ENCODE measurements at places on chromosomes 4 and X. TPM values are rescaled to one million over a fixed set of nuclear protein-coding genes. Genes with fewer than 3 reads are reported as not detected.

ERAS gene
- total RNA-seq: not detected

RAI2 gene
- 4.7 TPM for total RNA-seq

ALB gene
- 0.32 TPM for total RNA-seq

EVC2 gene
- total RNA-seq: 9.8 TPM

MAGED4 gene
- 2.4 TPM for total RNA-seq

AFP gene
- total RNA-seq: not detected

TMPRSS11F gene
- total RNA-seq: not detected

PAGE4 gene
- total RNA-seq: 13.3 TPM

DNA sequence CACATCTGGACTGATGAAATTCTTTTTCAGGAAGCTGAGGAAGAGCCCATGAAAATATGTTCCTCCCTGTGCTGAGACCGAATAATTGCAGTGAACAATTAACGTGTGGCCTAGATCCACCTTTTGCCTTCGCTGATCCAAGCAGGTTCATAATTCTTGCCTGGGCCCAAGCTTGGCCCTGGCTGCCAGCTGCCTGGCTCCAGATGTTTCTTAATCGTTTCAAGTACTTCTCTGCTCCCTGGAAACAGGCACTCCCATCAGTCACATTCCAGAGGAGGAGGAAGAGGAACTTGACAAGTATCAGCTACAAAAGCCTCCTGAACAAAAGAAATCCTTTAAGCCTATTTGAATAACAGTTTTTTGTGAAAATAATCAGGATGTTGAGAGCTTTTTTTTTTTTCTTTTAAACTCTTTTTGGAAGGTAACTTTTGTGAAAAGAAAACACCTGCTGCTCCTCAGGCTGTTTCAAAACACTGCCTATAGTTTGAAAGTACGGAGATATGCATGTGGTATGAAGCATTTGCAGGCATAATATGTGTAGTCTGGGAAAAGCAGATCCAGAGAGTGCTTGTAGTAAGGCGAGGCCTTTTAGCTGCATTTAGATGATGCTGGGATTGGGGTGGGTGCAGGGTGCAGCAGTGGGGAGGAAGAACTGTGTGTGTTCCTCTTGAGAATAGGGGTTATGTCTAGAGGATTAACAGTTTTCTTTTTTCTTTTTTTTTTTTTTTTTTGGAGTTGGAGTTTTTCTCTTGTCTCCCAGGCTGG lies 154.4 kb downstream of the PTTG2 start:
- no peak for DNase-seq

- DNase-seq: no peak
Measured at GRCh38 chr4:153798420-153798819, 9.5 kb upstream of the SFRP2 start.

DNA sequence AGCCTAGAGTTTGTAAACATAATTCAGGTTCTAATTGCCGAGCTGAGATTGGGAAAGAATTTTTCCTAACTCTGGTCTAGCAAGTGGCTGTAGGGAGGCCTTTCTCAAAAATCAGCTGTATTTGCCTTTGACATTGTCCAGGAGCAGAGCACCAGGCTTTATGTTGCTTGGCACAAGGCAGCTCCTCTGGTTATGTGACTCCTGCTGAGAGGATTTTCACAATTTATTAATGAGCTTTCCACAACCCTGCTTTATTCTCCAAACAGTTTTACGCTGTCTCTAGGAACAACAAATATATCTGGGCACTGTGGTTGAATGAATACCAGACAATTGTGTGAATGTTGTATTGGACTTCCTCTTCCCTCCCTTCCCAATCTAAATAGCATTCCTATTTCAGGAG lies 14.9 kb downstream of the LSM6 start:
- no peak for DNase-seq

GRCh38 chr4:10582059-10582686 lies 102.4 kb downstream of the CLNK start:
- no peak for DNase-seq

DNA sequence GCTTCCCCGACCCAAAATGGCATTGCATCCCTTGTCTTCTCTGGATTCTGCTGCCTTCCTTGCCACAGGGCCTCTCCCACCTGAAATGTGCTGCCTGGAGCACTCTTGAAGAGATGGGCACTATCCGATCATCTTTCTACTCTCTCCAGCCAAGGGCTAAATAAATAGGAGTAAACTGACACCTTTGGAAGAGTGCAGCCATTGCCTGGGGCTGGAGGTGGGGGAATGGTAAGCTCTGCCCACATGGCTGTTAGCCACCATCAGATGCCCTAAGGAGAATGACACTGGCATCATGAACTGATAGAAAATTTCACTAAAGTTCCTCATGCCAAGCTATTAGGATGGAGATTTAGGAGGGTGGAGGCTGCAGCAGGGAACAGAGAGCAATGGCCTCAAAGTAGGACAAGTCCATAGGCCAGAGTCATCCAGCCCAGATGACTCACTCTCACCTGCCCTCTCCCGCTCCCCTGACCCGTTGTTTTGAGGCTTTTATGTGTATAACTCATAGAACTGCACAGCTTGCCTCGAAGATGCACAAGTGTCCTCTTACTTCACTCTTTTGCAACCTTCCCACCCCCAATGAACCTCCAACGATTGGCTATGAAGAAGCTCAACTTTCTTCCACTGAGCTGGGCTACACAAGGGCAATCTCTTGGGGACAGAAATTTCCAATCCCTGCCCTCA lies 822 bp upstream of the PFKFB1 start:
- no peak for DNase-seq

DNA sequence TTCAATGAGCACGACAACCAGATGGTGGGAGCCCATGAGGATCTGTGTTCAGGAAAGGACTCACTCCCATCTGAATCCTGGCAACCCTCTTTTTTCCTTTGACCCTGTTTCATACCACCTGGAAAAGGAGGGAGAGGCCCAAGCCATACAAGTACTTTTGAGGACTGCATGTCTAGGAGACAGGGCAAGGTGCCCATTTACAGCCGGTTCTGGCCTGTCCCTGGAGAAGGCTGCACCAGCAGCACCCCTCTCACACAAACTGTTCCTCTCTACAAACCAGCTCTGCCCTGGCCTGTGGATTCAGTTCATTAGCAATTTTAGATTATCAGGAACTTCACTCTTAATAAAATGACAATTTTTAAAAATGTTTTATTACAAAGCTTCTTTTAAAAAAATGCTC lies 57.5 kb downstream of the HADH start:
- no peak for DNase-seq

DNA sequence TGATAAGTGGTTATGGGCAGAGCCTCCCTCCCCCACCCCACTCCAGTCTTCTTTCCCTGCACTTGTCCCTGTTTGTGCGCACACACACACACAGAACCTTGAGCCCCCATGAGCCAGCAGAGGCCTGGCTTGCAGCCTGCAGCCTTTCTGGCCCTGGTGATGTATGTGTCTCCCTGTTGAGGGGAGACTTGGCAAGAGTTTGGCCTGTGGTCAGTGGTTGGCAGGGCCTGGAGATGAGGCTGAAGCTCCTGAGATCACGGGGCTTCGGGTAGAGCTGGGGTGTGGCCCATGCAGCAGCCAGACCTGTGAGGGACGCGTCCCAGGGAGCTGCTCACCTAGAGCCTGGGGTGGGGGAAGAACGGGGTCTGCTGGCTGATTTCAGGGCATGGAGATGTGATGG lies 2.3 kb downstream of the GPR173 start:
- no peak for DNase-seq

- DNase-seq: no peak
Measured at GRCh38 chr4:11470438-11471045, 41.8 kb upstream of the HS3ST1 start.

DNA sequence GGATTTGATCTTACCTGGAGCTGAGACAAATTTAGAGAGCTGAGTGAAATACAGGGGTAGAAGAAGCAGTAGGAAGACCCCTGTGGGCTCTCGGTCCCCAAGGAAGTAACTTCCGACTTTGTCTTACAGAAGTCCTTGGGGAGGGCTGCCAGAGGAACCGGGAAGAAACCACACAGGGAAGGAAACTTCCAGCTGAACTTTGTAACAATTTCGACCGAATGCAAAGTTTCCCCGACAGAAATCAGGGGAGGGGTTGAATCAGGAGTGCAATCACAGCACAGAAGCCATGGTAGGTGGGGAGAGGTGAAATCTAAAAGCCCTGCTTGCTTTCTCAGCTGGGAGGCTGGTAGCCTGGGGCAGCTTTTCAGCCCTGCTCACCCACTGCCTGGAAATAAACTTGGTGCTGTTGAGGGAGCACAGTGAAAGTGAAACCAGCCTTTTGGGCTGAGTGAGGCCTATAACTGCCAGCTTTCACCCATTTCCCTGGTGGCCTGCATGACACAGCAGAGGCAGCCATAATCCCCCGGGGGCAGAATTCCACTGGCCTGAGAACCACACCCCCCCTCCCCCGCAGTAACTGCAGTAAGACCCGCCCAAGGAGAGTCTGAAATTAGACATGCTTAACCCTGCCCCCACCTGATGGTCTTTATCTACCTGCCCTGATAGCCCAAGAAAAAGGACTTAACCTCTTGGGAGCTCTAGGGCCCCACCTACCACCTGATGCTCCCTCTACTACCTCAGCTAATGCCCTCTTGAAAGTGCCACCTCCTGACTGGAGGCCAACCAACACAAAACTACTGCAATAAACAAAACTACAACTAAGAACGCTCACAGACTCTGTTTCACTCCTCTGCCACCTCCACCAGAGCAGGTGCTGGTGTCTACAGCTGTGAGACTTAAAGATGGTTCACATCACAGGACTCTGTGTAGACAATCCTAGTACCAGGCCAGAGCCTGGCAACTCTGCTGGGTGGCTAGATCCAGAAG lies 248.2 kb downstream of the PARM1 start:
- no peak for DNase-seq

DNA sequence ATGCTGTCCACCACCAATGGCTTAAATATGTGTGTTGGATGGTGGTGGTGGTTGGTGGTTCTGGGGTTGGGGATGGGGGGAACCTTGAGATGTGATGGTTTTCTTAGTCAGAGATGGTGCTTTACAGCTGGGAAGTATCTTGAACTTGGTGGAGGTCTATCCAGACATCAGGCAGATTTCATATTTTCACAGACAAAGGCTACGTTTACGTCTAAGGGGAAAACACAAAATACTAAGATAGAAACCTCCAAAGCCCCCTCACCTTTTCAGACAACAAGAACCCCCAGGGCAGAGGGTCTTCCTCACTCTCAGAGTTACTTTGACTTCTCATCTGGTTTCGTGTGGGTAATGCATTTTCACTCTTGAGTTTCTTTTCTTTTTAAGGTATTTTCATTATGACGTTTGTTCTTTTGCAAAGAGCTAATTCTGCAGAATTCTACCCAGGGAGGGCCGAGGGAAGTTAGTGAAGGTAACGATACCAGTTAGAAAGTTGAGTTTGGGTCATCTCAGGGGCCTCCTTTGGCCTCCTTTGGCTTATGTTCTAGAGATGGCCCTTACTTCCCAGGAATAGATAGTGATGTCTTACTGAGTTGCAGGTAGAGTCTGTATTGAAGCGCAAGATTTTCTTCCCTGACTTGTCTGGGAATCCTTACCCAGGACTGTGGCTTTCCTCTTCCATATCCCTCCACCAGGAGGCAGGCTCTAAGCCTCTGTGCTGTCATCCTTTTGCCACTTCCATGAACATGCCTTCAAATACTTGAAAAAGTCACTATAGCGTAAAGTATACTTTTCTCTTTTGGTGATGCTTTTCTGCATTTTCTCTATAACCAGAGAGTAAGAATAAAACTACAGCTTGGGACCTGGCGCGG lies 31.9 kb downstream of the RHOH start:
- no peak for DNase-seq

DNA sequence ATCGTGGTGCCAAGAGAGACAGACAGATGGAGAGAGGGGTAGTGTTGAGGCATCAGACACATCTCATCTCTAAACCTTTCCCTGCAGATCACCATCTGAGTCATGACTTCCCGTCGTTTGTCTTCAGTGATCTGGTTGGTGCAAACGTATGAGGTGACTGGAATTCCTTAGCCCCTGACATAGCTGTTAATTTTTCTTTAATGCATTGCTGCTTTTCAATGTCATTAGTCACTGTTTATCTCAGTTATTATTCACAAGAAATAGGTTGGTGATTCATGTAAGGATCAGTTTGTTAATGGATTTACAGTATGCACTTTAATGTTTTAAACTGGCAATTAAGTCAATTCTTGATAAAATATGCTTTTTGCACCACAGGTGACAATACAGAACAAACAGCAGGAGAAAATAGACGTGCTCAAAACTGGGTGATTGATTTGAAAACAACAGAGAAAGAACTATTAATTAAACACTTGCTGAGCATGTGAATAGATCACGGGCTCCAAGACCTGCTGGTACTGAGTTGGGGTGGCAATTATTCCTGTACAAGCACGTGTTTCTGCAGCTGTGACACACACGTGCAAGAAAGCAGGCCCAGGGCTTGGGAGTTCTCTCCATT lies 1.3 kb upstream of the TMEM154 start:
- no peak for DNase-seq

DNA sequence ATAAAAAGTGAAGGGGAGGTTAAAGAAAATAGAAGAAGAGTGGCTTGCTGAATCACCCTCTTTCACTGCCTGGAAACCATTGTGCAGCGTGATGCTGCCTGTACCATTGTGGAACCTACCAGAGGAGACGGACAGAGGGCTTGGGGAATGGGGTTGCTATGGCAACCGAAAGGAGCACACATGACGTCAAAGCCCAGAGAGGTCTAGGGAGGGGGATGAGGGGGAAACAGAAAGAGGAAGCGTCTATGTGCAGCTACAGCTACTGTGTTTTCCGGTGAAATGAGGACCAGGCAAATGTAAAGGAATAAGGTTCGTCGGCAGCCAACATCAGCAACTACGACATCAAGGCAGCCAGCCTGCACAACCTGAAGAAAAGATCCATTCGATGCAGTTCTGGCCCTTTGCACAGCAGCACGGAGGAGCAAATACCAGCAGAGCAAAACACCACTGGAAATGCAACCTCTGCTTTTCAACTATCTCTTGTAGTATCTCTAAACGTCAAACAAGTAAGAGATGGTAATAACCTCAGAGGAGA lies at the start of gene MAPK10:
Gene MAPK10, minus strand, starts transcription at position 110 of the 535 bp plus-strand sequence.
- DNase-seq: peak; percentile 82

- no peak for DNase-seq
Measured at GRCh38 chrX:40424259-40424658, 156.5 kb upstream of the ATP6AP2 start.

DNA sequence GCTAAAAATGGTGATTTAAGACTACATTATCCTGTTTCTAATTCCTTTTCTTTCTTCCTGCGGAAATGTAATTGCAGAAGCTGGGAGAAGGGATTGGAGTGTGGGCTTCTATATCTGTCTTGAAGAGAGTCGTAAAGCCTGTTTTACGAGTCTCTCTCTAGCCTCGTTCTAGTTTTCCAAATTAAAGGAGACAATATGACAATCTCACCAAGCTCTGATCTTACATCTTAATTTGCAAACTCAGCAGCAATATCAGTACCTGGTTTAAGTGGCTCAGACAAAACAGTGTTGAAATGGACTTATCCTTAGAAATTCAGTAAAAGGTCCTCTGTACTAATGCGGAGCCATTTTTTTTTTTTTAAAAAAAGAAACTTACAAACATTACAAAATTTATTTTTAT lies 349.5 kb upstream of the HAND2 start:
- DNase-seq: no peak

GRCh38 chr4:173181848-173182247 lies 13.2 kb downstream of the GALNT7 start:
- DNase-seq: no peak

- no peak for DNase-seq
Measured at GRCh38 chr4:185282968-185283367, 73.6 kb downstream of the SNX25 start.

Measured in urinary bladder (tissue), 4 donors.